ENCODE measurements at places on chromosomes 7 and 10.

GRCh38 chr10:95295031-95295755 is 4.4 kb upstream of the PDLIM1 start:
- DNase-seq = peak; percentile 63

GRCh38 chr7:82339958-82340357 is 103.6 kb downstream of the CACNA2D1 start:
- no peak for DNase-seq

GRCh38 chr10:84523526-84523925 is 195.1 kb downstream of the CCSER2 start:
- DNase-seq = no peak

DNA sequence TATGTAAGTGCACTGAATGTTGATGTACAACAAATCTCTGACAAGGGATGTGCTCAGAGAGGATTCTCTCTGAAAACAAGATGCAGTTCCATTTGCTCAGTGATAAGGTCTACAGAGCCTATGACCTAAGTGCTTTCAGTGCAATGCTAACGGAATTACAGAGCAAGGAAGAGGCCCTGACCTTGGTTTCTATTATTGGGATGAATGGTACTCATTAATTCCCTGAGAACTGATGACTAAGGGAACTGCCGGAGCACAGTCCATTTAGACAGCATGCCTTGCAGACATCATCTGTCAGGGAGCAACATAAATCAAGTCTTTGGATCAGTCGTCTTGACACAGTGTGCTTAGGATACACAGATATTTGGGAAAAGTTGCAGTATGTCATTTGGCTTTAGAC is 340.8 kb downstream of the PHTF2 start:
- no peak for DNase-seq

DNA sequence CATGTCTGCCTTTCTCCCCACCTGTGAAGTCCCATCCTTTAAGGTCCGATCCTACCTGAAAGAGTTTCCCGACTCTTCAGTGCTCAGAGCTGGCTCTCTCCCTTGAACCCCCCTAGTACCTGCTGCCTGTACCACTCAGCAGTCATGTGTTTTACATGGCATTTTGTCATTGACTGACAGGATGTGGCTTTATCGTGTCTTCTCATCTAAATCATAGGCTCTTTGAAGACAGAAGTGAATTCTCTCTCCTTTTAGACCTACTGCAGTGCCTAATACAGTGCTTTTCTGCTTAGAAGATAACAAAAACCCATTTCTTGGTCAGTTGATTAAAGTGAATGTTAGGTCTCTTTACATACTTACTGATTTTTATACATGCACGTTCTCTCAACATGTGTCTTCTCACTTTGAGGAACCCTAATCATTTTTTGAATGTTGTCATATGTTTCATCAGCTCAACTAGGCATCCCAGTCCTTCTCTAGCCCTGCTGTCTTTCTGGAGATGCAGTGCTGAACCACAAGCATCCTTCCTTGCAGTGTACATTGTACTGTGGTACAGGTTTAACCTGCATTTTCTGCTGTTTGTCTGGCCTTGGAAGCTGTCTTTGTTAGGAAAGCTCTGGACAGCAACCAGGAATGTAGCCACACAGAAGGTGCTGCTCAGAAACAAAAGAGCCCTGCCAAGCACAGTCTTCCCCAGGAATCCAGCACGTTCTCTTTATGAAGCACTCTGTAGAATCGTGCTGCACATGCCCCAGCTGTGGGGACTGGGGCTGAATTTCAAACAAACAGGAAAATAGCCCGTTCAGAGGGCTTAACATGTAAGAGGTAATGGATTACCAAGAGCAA is 28.1 kb upstream of the LRRC4 start:
- DNase-seq = no peak

DNA sequence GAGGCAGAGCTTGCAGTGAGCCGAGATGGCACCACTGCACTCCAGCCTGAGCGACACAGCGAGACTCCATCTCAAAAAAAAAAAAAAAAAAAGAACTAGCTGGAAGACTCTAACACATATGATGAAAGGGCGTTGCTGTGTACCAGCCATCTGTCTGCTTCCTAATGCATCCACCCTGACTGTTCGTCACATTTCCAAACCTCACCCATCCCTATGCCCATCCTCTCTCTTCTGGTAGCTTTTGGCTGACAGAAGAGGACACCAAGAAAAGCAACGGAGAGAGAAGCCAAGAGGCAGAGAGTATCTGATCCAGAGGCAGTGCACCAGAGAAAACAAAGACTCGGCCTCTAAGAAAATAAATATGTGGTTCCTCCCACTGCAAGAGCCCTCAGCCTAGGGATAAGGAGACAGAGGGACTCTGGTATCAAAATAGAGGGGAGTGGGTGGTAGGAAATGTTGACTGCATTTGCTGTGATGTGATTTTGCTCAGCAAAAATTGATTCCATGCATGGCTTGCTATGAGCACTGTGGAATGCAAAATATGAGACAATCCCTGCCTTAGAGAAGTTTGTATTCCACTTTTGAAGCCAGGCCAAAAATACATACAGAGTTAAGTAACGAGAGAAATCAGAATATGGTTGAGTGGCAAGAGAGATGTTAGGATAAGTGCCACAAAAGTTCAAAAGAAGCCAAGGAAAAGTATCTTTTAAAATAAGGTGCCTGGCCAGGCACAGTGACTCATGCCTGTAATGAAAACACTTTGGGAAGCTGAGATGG is 100.8 kb upstream of the STK17A start:
- no peak for DNase-seq

- no peak for DNase-seq
These were observed 154.7 kb downstream of the ANK3 start for GRCh38 chr10:60235001-60235400.

DNA sequence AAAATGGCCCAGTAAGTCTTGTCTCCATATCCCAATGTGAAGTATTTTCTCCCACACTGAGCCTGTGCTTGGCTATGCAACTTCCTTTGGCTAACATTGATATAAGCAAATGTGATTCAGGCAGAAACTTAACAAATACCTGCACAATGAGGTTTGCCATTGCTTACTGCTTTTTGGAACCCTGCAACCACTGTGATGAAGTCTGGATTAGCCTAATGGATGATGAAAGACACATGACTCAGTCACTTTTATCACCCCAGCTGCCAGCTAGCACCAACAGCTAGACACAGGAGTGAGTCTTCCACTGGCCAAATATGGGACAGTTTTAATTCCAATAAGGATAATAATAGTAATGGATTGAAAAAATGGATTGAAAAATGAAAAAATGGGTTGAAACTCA is 854.5 kb downstream of the GRM8 start:
- DNase-seq = no peak

DNA sequence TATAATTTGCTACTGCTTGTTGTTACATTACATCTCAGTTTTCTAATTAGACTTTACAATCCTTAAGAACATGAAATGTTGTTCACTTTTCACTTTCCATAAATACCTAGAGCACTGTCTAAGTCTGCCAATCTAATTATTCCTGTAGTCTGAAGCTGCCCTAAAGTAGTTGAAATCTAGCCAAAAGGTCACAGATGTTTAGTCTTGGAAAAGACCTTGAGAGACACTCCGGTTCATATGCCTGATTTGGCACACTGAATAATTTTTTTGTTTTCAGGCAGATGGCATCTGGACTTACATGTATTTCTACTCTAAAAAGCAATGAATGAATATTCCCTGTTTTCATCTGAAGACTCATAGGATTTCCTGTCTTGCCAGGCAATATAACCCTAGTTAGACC is 359.1 kb downstream of the ANKRD7 start:
- no peak for DNase-seq

DNA sequence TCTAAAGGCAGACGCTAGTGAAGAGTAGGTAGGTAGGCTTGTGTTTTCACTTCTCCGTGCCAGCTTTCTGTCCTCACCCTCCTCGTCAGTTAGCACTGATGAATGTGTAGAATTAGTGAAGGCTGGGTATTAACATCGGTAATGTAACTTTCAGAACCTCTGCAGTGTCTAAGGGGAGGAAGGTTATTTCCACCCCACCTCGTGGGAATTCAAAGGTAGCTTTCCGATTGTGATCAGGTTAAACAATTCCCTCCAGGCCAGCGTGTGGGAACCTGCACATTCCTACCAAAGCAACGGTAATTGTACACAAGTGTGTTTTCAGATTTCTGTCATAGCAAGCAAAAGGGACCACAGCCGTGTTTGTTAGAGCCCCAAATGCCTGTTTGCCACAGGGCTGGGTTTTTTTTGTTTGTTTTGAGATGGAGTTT is 405.0 kb upstream of the GALNT17 start:
- DNase-seq = no peak

GRCh38 chr7:129832701-129833227 is 120.0 kb downstream of the UBE2H start:
- DNase-seq = no peak

GRCh38 chr7:49001610-49002033 is 77.3 kb downstream of the CDC14C start:
- no peak for DNase-seq

DNA sequence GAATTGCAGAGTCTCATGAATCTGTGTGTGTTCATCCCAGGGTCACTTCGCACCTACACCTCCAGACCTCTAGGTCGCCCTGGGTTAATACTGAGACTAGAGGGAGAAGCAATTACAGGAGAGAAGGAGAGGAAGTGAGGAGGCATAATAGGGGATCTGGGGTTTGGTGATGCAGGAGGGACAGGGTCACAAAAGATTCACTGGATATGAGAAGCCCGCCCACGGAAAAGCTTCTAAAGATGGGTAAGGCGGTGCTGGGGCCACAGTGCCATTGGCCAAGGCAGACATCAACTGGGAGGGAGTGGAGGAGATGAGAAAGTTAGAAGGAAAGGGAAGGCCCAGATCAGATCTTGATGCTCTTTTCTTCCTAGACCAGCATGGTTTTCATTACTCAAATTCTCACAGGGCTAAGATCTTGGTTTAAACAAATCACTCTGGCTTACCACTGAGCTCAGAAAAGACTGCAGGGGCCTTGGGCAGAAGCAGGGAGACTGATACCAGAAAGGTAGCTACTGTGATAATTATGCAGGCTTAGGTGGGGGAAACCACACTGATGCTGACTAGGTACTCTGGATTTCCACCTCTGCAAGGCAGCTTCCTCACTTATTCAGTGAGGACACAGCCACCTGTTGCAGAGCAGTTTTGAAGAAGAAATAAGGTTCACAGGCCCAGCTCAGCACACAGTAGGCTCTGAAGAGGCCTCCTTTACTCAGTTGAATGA is 17.4 kb upstream of the ZNF273 start:
- DNase-seq = peak; percentile 2

DNA sequence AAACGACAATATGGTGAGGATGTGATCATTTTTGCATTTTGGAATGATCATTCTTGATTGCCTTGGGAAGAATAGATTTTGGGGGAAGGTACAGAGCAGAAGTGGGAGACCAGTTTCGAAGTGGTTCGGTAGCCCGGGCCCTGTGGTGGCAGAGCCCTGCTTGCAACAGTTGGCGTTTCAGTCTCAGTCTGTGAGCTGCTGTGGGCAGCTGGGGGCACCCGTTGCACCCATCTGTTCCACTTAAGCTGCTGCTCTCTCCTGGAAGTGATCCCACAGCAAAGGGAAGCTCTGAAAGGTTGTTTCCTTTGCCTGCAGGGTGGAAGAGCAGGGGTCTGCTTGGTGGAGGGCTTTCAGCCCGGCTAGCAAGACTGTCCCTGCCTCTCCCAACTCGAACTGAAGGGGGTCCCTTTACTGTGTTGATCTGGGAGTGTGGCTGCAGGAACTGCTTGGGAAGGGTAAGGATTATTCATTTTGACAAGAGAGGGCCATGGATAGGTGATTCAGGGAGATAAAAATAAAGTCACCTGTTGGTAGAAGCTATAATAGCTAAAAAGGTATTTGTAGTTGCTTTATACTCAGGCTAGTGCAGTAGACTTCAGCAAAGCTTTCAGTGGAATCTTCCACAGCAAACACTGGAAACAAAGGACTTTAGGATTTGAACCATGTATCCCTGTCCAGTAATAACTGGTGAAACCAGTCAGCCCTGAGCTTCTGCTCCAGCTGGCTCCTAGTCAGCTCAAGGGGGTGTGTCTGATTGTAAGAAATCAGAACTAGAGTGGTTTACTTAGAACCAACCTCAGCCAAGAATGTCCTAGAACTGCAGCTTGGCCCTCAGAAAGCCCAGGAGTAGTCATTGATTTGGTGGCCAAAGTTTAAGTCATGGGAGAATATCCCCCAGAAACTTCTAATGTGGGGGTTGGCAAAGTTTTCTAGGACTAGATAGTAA is 53.1 kb upstream of the PDCD4 start:
- DNase-seq = no peak

DNA sequence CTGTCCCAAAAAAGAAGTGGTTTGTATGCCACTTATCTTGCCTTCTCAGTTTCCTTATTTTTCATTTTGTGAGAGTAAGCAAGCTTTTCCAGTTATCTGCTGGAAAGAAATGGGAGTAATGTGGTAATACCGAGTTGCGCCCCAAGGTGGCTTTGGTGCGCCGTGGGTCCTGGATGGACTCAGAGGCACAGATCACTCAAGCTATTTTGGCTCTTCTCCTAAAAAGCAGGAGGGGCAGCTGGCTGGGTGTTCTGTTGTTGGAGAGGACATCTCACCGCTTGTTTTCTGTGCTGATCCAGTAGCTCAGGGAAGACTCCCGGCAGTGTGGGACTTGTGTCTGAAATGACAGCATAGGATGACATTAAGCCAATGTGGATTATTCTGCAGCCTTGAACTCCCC is 16.4 kb downstream of the PRKRIP1 start:
- DNase-seq = no peak

DNA sequence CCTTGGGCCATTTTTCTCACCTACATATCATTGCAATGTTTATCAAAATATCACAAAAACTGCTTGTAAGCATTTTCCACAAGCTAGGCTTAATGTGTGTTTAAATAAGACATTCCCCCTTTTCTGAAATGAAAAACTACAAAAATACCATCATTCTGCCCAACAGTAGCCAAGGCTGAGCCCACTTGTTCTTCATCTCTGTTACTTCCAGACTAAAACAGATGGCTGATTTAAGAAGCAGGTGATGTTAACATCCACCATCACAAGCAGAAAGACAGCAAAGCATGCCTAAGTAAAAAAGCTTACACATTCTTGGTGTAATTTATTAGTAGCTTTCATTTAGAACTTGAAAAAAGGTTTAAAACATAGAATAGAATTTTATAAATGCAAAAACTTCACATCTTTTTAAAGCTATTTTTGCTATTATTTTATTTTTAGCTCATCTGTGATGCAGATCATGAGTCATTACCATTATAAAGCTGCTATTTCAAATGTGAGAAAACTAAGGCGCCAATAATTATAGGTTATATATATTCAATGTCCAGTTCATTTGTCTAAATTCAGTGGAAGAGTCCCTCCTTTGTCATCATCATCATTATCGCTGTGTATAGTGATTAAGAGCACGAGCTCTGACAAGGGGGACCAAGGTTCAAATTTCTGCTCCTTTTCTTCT is 109.4 kb downstream of the RELN start:
- DNase-seq = no peak

GRCh38 chr10:110268442-110268841 is 36.3 kb downstream of the SMNDC1 start:
- DNase-seq = no peak

- no peak for DNase-seq
These were observed 151.8 kb upstream of the AHR start for GRCh38 chr7:17146621-17147020.

- no peak for DNase-seq
These were observed 39.2 kb downstream of the TOMM7 start for GRCh38 chr7:22783421-22783820.
